ENCODE measurements at places on chromosomes 2 and 18.
A peak's percentile ranks its signal among the peaks of the same experiment; 100 is the strongest.

DNA sequence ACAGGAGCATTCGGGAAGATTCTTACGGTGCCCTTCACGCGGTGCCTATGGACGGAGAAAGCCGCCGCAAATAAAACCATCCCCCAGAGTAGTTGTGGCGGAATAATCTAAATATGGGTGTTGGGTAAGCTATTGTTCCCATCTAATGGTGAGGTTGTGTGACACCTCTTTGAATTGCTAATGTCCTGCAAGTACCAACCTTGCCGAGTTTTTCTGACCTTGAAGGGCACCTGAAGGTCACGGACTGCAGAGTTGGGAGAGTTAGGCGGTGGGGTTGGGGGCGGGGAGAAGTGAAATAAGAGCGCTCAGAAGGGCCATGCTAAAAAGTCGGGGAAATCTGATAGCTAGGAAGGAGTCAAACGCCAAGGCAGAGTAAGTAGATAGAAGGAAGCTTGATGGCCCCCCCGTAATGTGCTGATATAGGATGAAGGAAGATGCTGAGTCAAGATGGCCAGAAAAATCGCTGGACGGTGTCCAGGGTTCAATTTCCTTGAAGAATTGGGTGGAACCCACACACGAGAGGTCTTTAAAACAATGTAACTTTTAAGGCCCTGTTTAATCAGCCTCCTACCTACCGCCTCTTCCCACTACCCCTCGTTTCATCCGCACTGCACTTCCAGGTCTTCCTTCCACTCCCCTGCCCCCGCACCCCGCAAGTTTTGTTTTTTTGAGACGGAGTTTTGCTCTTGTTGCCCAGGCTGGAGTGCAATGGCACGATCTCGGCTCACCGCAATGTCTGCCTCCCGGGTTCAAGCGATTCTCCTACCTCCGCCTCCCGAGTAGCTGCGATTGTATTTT is 600 bp downstream of the KATNAL2 start:
- peak; percentile 2 for DNase-seq

DNA sequence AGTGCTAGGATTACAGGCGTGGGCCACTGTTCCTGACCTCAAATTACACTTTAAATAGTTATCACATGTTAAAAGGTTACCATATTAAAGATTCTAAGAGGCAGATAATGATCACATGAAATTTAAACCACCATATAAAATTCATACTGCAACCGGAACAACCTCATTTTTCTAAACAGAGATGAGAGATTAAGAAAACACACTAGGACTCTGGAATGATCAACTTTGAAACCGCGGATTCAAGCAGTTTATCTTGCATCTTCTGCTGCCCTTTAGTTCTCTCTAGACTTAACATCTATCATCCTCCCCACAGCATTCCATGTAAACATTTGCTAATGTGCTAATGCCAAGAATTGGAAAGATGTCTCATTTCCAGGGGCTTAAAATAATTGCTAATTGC is 115.8 kb downstream of the PIGN start:
- no peak for DNase-seq

DNA sequence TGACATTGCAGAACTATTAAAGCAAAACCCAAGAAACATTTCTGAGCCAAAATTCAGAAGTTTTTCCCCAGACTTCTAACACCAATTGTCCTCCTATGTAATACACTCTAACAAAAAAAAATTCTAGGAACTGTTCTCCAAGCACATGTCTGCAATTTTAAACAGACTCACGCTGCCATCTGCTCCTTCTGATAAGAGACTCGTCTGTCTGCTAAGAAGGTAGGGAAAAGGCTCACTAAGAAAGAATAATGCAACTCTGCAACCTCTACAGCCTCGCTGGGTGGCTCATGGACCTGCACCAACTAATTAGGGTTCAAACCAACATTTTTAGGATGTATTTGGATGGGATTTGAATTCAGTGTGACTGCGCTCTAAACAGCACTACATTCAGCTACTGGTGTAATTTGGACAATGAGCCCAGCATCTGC is 366.5 kb downstream of the DSC3 start:
- DNase-seq, result no peak

DNA sequence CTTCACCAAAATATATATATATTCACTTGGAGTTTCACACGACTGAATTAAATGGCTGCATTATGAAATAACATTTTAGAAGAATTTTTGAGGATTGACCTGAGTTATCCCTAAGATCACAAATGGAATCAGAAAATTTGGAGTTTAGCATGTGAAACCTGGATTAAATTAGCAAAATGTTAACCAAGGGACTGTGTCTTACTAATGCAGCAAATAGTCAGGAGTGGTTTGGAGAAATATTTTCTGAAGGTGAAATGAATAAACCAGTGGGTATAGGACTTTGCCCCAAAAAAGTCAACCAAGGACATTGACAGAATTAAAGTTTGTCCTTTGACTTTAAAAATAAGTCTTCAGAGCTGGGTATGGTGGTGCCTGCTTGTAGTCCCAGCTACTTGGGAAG is 111.2 kb downstream of the PRPF40A start:
- no peak for DNase-seq

GRCh38 chr2:197786010-197786877 is 1.1 kb upstream of the BOLL start:
- peak; percentile 72 for DNase-seq

DNA sequence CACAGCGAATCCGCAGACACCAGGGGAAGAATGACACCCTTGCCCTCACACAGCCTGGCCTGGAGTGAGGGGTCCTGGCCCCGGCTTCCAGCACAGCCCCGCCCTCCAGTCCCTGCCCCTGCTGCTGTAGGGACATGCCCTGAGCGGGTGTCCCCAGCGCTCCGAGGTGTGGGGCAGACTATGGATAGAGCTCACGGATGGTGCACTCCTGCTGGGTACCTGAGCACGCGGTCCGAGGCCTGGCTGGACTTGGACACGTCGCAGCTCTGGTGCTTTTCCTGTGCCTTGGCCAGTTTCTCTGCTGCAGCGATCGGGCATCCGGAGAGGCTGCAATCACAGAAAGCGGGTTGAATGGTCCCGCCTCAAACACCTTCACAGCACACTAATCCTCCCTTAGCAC is 165.7 kb upstream of the PXDN start:
- DNase-seq, result no peak

- DNase-seq, result no peak
Measured at GRCh38 chr2:45585267-45585861, 25.7 kb downstream of the SRBD1 start.

DNA sequence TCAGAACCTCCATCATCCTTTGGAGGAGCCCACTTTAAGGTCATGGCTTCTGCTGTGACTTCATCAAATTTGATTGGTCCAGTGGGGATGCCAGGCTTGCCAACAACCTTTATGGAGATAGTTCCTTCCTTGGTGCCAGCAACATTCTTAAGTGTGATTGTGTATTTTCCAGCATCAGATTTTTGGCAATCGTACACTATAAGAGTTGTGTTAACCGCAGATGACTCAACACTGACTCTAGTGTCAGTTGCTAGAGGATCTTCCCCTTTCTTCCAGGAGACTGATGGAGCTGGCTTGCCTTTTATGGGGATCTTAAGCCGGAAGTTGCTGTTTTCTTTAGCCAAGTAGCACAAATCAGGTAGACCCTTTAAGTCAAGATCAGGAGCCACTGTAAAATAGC is 98.7 kb downstream of the PLEKHA3 start:
- no peak for DNase-seq

GRCh38 chr2:38750011-38750890 is 910 bp downstream of the SRSF7 start:
- peak; percentile 29 for DNase-seq

GRCh38 chr2:7097353-7097895 is 180.2 kb downstream of the RNF144A start:
- peak; percentile 69 for DNase-seq

DNA sequence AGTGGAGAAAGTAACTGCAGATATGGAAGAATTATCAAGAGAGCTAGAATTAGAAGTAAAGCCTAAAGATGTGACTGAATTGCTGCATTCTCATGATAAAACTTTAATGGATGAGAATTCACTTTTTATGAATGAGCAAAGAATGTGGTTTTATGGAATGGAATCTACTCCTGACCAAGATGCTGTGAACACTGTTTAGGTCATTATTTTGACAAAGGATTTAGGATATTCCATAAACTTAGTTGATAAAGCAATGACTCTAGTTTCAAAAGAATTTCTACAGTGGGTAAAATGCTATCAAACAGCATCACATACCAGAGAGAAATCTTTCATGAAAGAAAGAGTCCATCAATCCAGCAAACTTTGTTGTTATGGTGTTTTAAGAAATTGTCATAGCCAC is 1317.7 kb upstream of the ACVR2A start:
- DNase-seq, result no peak

GRCh38 chr2:98175811-98176210 is 88.8 kb downstream of the VWA3B start:
- no peak for DNase-seq

DNA sequence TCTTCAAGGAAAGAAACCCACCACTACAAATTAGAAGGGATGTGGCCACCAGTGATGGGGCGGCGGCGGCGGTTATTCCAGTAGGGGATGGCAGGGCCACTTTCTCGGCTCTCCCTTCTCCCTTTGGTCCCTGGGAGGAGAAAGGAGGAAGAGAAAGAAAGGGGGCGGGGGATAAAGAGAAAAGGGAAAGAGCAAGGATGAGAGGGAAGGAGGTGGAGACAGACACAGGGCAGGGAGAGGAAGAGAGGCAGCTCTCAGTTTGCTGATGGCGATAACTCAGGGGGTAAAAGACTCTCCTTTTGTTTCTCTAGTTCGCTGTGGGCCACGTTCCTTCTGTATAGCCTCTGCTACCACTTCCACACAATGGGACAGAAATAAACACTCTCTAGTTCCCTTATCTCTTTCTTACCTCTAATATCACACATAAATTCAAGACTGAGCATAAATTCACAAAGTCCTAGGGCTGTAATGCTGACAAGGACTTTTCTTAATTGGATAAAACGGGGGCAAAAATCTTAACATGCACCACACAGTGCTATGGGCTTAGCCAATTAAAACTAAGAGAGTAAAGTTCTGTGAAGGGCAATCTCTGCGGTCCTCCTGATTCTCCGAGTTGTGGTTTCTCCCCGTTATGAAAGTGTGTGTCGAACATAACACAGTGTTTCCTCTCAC is 14.6 kb downstream of the SFT2D3 start:
- no peak for DNase-seq

GRCh38 chr2:172484253-172484652 is 56.9 kb downstream of the ITGA6 start:
- DNase-seq, result no peak

GRCh38 chr2:159454185-159454584 is 162.2 kb downstream of the BAZ2B start:
- DNase-seq, result no peak

- no peak for DNase-seq
Measured at GRCh38 chr2:157782057-157782845, 93.9 kb downstream of the ACVR1 start.

GRCh38 chr18:78543201-78543725 is 436.4 kb upstream of the SALL3 start:
- no peak for DNase-seq

DNA sequence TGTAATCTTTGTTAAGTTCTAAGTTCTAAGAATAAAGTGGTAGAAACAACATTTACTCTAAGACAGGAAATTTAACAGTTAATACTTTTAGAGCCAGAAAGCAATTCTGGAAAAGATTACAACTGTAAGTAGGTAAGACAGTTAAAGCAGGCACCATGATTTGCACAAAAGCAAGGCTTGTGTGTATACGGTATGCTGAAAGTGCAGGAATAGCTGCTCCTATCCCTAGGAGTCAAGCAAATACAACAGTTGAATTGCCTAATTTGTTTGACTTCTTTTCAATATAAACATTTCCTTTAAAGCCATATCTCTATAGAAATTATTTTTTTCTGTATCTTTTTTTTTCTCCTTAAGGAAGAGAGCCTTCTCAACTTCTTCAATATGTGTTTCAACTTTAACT is 116.4 kb downstream of the KCNJ3 start:
- no peak for DNase-seq

- no peak for DNase-seq
Measured at GRCh38 chr18:74115046-74115445, 32.6 kb downstream of the FBXO15 start.

DNA sequence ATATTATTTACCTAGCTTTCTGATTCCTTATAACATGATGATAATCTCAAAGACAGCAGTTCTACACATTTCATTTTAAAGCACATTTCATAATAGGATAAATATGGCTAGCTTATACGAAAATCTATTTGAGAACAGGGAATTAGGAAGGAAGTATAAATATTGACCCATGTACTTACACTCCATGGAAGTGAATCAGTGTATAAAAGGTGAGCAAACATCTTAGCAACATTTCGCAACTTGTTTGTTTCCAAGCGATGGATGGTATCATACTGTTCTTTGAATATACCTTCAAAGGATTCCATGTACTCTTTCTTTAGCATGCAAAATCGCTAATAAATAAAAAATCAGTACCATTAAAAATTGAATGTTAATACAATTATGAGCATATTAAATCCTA is 53.1 kb downstream of the CWC22 start:
- DNase-seq, result no peak

- no peak for DNase-seq
Measured at GRCh38 chr2:68784915-68785314, 50.3 kb downstream of the ARHGAP25 start.

DNA sequence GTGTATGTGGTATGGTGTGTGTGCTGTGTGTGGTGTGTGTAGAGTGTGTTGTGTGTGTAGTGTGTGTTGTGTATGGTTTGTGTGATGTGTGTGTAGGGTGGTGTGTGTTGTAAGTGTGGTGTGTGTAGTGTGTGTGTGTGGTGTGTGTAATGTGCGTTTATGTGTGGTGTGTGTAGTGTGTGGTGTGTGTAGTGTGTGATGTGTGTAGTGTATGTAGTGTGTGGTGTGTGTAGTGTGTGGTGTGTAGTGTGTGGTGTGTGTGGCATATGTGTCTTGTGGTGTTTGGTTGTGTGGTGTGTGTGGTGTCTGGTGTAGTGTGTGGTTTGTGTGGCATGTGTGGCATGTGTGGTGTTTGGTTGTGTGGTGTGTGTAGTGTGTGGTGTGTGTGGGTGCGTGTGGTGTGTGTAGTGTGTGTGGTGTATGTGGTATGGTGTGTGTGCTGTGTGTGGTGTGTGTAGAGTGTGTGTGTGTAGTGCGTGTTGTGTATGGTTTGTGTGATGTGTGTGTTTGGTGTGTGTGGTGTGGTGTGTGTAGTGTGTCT is 4.0 kb upstream of the RTP5 start:
- DNase-seq, result no peak

- DNase-seq, result no peak
Measured at GRCh38 chr2:127201452-127201851, 18.6 kb downstream of the CYP27C1 start.

DNA sequence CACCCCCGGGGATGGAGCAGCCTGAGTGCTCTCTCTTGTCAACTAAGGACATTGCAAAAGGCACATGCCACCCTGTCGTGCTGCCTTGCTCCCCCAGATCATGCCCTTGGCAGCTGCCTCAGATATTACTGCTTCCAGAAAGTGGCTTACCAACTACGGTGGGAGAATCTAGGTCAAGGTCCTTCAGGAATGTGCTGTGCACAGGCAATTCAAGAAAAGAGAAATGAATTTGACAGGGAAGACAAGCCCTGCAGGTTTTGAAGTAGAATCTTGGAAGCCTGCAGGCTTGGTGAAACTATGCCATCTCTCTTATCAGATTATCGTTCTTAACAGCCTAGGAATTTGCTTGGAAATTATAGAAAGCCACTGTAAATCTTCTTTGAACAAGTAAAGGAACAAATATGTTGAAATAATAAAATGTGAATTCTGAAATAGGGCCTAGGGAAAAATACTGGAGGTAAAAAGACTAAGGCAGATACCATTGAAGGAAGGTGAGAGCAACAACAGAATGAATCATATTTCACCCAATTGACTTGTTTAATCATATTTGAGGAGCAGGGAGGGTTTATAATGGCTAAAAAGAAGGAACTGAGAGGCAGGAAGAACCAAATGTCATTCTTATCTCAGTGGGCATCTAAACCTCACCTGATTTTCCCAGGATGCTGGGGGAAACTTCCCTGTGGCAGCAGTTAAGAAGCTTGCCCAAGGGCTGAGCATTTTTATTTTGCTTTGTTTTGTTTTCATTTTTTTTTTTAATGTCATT is 94.0 kb upstream of the GLS start:
- DNase-seq, result no peak
